ENCODE measurements at places on chromosomes 3 and 15. TPM values are rescaled to one million over a fixed set of nuclear protein-coding genes. Genes with fewer than 3 reads are reported as not detected.

DNA sequence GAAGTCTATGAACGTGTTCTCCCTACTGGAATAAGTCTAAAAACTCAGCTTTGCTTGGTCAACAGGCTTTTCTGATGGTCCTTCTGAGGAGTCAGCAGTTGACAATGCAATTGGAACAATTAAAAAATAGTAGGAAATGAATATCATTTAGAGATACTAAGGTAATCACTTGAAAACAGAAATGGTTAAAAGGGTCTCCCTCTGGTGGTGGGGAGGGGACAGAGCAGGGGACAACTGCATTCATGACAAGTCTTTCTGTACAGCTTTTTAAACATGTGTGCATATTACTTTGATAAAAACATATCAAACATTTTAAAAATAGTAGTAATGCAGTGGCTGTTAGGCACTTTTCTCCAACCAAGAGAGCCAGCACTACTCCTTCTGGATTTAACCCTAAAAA, 119.9 kb upstream of the FHIT start:
- no peak for DNase-seq

Gene KNL1
- 2.9 TPM for total RNA-seq

- DNase-seq: no peak
Observed at GRCh38 chr3:141877911-141878310, 1.5 kb downstream of the ATP1B3 start.

Gene SKIL
- 20.0 TPM for total RNA-seq

Gene HYAL1
- 0.24 TPM for total RNA-seq

Gene FAM131A
- 4.4 TPM for total RNA-seq

Gene SLC35G2
- total RNA-seq: 0.71 TPM

Gene SOX14
- total RNA-seq: not detected

GRCh38 chr3:10804183-10804648, 11.8 kb upstream of the SLC6A11 start:
- no peak for DNase-seq

Gene LIPH
- total RNA-seq: 0.13 TPM

Gene GOLGA6L4
- 1.8 TPM for total RNA-seq

DNA sequence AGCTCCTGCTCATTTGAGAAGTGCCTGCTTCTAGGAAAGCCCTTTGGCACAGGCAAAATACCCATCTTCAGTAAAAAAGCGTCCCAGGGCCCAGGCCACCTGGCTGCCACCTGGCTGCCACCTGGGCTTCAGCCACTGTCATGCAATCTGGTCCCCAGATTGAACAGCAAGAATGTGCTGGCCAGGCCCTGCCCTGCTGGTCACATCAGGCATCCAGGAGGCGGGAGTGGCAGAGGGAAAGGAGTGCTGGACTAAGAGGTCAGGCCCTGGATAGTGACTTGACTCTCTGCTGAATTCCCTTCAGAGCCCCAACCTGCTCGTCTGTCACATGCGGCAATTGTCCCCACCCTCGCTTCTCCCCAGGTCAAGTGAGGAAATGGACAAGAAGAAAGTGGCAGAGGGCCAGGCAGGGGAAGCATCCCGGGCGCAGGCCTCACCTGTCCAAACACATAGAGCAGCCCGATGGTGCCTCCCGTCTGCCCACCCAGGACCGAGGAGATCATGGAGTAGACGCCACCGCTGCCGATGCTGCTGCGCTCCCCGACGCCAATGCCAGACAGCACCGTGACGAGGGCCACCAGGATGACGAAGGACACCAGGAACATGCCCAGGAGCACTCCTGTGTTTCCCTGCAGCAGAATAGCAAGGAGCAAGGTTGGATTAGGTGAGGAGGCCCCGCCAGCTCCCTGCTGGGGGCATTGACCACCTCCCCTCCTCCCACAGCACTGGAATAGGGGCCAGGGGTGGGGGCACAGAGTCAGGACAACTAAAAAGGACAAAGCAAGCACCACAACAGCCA, 25.5 kb downstream of the SLC12A8 start:
- DNase-seq: no peak

Gene ASB14
- total RNA-seq: not detected

DNA sequence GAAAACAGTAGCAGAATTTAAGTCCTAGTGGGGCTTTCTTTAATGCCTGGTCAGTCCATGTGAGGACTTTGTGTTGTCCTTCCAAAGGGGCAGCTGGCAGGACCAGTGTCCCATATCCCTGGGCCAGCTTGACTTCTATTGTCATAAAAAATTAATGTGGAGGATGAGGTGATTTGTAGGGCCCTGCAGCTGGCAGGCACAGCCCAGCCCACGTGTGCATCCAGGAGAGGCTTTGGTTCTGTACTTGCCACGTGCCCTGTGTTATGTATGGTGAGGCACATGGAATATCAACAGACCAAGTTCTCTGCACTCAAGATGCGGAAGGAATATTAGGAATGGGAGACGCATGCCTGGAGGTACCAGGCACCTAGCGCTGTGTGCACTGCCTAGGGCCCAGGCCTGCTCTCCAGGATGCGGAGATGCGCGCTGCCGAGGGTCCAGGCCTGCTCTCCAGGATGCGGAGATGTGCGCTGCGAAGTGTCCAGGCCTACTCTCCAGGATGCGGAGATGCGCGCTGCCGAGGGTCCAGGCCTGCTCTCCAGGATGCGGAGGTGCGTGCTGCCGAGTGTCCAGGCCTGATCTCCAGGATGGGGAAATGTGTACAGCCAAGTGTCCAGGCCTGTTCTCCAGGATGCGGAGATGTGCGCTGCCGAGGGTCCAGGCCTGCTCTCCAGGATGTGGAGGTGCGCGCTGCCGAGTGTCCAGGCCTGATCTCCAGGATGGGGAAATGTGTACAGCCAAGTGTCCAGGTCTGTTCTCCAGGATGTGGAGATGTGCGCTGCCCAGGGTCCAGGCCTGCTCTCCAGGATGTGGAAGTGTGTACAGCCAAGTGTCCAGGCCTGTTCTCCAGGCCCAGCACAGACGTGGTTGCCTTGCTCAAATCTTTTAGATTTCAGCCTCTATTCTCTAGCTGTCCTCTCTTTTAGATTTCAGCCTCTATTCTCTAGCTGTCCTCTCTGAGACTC, 183.3 kb upstream of the ROPN1 start:
- DNase-seq: no peak
